ENCODE measurements at places on chromosomes 5 and 9. TPM values are rescaled to one million over a fixed set of nuclear protein-coding genes. Genes with fewer than 3 reads are reported as not detected.

The MARCHF3 gene
- total RNA-seq = 21.1 TPM

The DMRT2 gene
- total RNA-seq = 0.64 TPM

The GABRA1 gene
- 0.23 TPM for total RNA-seq

The CHMP5 gene
- total RNA-seq = 48.8 TPM

The ANKRD34B gene
- total RNA-seq = 0.18 TPM

The LHX6 gene
- total RNA-seq = 7.3 TPM

The PCDHB14 gene
- 6.7 TPM for total RNA-seq

All from prostate gland (tissue), 2 donors.